ENCODE measurements at places on chromosomes 7 and 10.

DNA sequence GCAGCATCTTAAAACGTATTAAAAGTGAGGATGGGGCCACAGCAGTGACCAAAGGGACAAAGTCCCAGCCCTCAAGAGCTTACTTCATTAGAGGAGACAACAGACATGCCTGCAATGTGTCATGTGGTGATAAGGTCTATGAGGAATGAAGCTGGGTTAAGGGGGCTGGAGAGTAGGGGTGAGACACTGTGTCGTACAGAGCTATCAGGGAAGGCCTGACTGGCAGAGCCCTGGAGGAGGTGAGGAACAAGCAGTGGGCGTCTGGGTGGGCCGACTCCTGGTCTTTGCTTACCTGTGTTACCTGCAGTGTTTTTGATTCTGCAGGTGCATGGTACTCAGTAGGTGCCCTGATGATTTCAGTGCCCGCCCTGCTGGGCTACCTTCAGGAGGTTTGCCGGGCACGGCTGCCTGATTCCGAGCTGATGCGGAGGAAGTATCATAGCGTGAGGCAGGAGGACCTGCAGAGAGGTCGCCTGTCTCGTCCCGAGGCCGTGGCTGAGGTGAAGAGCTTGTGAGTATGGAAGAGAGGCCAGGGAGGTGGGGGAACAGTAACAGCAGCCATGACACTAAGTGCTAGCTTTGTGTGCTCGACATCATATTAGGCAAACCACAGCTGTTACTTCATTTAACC, 7.6 kb downstream of the ZFYVE27 start:
- no peak for DNase-seq

- DNase-seq = no peak
Observed at GRCh38 chr10:113517165-113517900, 35.5 kb upstream of the HABP2 start.

GRCh38 chr10:121590772-121591171, 7.5 kb downstream of the FGFR2 start:
- DNase-seq = no peak

- no peak for DNase-seq
Observed at GRCh38 chr10:13803566-13804554, 217.1 kb downstream of the PRPF18 start.

- no peak for DNase-seq
Observed at GRCh38 chr10:48701139-48701901, 16.6 kb downstream of the WDFY4 start.

- no peak for DNase-seq
Observed at GRCh38 chr7:90092506-90092905, 61.8 kb upstream of the STEAP1 start.

DNA sequence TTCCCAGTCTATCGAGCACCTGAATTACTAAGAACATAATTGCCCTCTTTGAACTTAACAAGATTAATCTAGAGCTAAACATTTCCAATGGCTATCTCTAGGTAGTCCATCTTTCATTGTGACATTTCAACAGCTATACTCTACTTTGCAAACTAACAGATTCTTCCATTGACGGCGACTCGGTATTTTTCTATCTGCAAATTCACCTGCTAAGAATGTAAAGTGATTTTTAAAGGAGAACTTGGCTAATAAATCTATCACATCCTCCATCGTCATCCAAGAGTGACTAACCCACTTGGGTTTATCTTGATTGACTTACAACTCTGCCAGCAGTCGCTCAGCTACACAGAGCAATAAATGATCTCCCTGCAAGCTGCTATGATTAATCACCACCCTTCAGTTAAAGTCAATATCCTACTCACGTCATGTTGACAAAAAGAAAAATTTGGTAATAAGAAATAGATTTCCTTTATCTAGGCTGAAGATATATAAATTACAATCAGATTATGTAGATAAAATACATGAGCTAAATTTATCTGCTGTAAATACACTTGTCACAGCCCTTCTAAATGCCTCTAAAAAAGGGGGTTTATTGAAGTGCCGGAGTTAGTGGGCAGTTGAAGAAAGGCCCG, 99.5 kb downstream of the SFMBT2 start:
- DNase-seq = no peak

- DNase-seq = no peak
Observed at GRCh38 chr7:158271646-158272045, 316.0 kb downstream of the PTPRN2 start.

- DNase-seq = no peak
Observed at GRCh38 chr7:101581891-101582290, 47.2 kb downstream of the MYL10 start.

- no peak for DNase-seq
Observed at GRCh38 chr7:72334066-72334465, 78.1 kb downstream of the CALN1 start.

DNA sequence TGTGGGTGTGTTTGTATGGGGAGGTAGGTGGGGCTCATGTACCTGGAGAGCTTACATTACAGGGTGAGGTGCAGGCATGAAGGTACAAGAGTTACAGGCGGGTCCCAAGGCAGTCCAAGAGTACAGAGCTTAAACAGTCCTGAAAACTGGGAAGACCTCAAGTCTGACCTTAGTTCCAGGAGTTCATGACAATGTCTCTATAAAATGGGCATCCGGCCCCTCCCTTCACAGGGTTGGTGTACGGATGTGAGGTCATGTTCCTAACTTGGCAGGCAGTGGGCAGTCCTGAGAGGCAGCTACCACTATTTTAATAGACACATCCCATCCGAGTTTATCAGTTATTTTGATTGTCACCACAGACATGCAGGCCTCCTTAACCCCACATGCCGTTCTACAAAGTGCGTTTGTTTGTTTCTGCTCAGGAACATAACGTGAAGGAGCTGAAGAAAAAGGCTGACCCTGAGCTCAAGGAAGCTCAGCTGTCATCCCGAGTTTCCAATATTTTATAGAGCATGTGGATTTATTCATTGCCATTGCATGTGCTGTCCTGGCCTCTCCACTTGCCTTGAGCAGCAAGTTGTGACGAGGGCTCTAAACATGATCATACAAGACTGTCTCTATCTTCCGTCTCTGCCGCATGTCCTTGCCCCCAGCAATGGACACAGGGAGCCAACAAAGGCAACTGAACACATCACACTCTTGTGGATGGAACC, 647.5 kb upstream of the IGFBP3 start:
- no peak for DNase-seq

DNA sequence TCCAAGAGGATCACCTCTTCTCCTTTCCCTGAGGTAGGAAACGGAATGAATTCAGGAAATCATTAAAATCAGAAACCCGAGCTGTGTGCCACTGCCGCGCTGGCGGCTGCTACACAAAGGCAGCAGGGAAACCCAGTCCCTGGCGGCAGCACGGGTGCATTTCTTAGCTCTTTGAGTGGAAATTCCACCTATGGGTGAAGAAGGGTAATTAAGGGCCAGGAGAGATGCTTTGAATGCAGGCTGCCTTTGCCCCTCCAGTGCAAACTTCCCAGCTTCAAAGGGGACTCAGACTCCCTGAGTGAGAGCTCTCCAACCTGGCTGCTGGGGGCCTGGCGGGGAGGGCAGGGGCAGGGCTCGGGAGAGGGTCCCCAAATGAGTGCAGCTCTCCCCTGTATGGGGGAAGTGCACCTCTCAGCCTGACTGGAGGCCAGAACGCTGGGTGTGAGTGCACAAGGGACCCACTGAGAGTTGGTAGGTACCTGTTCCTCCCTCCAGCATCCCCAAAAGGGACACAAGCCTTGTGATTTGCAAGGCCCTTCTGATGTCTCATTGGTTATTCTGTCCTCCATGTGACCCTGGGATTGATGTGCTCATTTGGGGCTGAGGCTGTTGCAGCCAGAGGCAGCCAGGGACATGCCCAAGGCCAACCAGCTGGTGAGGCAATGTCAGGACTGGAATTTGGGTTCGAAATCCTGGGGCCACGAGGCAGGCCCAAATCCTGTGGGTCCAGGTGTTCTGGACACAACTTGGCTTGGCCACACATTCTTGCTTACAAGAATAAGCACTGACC, 16.3 kb upstream of the ZMIZ1 start:
- peak; percentile 17 for DNase-seq

DNA sequence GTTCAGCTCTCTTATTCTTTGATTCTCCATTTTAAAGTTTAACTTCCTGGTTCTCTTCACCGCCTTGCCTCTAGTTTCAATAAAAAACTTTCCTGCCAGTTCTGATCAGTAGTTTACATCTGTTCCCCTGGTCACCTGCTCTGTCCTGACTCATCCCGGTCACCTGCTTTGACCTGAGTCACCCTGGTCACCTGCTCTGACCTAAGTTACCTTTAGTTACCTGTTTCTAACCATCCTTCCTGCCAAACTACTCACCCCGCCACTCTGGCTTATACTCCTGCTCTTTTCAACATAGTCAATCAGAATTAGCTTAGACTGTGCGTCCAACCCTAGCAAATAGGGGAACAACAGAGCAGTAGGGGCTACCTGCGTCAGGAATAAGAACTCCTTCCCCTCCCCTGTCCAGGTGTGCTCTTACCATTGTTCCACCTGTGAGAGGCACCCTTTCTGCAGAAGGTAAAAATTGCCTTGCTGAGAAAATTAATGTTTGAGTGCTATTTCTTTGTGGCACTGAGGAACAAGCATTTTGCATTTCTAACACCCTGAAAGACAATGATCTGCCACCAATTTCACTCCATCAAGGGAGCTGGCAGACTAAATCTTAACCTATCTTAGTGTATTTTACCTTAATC, 263.6 kb downstream of the DOCK4 start:
- DNase-seq = no peak

- DNase-seq = no peak
Observed at GRCh38 chr7:101820703-101821102, 3.3 kb downstream of the CUX1 start.

- no peak for DNase-seq
Observed at GRCh38 chr7:32916006-32916405, 24.4 kb upstream of the KBTBD2 start.

DNA sequence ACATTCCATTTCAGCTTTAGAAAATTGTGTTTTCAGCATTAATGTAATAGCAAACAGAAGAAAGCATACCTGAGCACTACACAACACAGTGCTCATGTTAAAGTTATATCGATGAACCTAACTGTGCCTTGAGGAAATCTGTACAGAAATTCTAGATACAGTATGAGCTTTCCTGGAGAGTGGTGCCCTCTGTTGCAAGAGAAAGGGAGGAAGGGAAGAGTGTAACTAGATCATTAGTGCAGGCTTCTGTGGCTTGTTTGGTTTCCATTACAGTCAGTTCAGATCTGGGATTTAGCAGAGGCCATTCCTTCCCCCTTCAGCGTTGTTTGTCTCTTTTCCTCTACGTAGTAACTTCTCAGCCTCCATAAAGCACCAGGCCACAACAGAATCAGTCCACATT, 139.7 kb downstream of the HTR7 start:
- DNase-seq = no peak

DNA sequence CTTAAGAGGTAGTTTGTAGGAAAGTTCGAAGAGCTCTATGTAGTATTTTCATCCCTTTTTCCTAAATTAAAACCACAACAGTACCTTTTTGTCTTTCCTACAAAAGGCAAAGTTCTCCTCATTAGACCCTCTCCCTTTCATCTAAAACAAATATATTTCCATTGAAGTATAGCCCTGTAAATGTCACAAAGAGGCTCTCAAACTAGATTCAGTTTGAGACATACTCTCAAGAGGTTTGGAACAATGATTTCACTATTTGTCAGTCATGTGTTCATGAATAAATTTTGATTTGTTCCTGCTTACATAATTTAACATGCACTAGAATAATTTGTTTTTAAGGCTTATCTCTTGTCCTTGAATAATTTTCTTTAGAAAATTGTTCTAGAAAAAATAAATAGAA, 12.2 kb downstream of the TAS2R16 start:
- DNase-seq = no peak

DNA sequence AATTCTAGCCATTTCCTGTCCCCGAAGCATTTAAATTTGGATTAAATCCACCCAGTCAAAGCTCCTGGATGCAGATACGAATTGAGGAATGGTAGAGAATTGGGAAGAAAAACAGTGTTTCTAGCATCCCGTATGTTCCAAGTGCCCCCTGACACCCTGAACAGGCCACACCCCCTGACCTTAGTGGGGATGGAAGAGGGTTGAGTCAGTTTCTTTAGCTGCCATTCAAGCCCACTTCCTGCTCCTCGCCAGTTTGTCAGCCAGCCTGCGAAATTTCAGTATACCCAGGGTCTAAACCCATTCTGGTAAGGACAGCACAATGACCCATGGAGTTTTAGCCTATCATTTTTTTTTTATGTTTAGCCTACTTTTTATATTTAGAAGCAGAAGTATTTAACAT, 101.1 kb downstream of the PKD1L1 start:
- DNase-seq = no peak

- peak; percentile 64 for DNase-seq
Observed at GRCh38 chr10:98045785-98046389, 15.5 kb upstream of the CRTAC1 start.

GRCh38 chr10:77071956-77072355, 565.7 kb downstream of the KCNMA1 start:
- no peak for DNase-seq

DNA sequence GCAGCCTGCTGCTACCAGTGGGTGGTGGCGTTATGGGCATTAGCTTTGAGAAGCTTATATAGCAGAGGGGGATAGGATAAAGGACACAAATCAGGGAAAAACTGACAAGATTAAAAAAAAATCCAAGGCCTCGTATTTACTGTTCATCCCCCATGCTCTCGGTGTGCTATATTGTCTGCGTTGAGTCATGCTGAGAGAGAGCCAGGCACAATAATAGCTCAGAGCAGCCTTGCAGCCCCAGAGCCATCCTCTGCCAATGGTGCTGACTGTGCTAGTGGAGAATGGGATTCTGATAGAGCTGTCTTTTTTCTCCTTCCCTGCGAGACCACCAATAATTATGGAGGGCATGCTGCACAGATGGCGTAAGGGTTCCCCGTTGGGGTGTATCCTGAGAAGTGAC, 51.7 kb upstream of the FZD1 start:
- no peak for DNase-seq

DNA sequence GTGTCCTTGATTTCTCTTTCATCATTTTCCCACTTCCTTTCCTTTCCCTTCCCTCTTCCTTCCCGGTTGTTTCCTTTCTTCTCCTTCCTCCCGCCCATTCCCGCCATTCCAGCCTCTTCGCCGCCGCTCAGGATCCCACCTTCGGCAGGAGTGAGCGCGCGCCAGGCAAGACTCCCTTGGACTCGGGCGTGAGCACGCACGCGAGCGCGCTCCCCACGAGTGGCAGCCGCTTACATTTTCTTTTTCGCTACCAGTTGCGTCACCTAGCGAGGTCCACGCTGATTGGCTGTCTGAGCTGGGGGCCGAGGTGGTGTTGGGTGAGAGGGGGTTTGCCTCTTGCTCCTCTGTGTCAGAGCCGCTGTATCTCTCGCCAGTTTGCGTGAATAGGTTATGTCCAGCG, 11.8 kb downstream of the ZAN start:
- DNase-seq = peak; percentile 9

DNA sequence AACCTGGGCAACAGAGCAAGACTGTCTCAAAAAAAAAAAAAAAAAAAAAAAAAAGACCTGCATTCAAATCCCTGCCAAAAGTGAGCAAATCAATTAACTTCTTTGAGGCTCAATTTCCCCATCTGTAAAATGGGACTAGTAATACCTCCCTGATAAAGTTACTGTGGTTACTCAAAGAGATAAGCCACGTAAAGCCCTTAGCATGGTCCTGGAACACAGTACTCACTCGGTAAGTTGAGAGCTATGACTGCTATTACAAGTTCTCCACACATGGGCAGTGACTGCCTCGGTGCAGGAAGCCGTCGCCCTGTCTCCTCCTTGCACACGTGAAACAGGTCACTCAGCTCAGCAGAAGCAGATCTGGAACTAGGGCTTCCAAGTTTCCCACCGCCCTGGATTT, 37.9 kb downstream of the DDIT4 start:
- DNase-seq = no peak

Data from stimulated activated CD4-positive, alpha-beta T cell treated with anti-CD3 and anti-CD28 coated beads, Interleukin-4, amount 100 ng/mL, for 24 hours (primary cell).